ENCODE measurements at places on chromosomes 11 and 22.

- DNase-seq: no peak
Observed at GRCh38 chr11:23727794-23728193, 769.1 kb upstream of the LUZP2 start.

GRCh38 chr22:39448205-39449054 lies 8.4 kb upstream of the MGAT3 start:
- DNase-seq: no peak

DNA sequence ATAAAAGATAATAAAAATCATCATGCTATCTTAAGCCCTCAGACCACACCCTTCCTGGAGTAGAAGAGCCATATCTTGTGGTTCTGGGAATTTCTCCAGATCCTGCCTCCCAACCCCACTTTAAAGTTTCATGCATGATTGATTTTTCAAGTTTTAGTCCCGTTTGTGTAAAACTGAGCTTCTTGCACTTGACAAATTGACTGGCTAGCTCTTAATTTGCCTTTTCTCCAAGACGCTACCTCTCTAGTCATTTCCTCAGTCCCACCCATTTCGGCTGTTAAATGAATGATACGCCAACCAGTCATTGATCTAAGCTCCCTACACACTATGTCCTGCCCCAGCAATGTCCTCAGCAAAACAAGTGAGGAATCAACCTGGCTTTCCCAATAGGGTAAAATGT lies 71.8 kb upstream of the TEAD1 start:
- DNase-seq: no peak

DNA sequence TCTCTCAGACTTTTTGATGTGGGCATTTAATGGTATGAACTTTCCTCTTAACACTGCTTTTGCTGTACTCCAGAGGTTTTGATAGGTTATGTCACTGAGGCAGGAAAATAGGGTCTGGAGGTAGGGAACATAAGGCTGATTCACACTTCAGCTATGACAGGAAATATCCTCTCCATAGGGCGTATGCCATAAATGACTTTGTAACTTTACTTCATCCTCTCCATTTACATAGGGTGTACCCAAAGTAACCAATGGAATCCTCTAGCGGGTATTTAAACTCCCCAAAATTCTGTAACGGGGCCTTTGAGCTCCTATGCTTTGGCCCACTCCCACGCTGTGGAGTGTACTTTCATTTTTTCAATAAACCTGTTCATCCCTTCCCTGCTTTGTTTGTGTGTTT lies 49.5 kb downstream of the OR2AT4 start:
- DNase-seq: no peak

- DNase-seq: no peak
Observed at GRCh38 chr22:35986088-35986487, 42.5 kb downstream of the RBFOX2 start.

- no peak for DNase-seq
Observed at GRCh38 chr11:90344546-90344945, 121.7 kb upstream of the CHORDC1 start.

- DNase-seq: no peak
Observed at GRCh38 chr22:19824212-19824925, 30.3 kb downstream of the GNB1L start.

GRCh38 chr11:561148-562003 lies 606 bp downstream of the RASSF7 start:
- no peak for DNase-seq
